Upper lobe of right lung (tissue), 1 donor: ENCODE measurements at places on chromosomes 1 and 21. TPM values are rescaled to one million over a fixed set of nuclear protein-coding genes. Genes with fewer than 3 reads are reported as not detected.

The KRTAP13-2 gene
- not detected for total RNA-seq

- DNase-seq = no peak
These were observed 42.5 kb upstream of the STUM start for GRCh38 chr1:226506021-226506420.

The SFN gene
- total RNA-seq = 83.8 TPM

GRCh38 chr1:214280386-214281020, 456 bp upstream of the SMYD2 start:
- DNase-seq = peak; percentile 70

GRCh38 chr1:223556414-223557129, 108.9 kb downstream of the CAPN8 start:
- peak; percentile 81 for DNase-seq

The TOMM40L gene
- 11.6 TPM for total RNA-seq

DNA sequence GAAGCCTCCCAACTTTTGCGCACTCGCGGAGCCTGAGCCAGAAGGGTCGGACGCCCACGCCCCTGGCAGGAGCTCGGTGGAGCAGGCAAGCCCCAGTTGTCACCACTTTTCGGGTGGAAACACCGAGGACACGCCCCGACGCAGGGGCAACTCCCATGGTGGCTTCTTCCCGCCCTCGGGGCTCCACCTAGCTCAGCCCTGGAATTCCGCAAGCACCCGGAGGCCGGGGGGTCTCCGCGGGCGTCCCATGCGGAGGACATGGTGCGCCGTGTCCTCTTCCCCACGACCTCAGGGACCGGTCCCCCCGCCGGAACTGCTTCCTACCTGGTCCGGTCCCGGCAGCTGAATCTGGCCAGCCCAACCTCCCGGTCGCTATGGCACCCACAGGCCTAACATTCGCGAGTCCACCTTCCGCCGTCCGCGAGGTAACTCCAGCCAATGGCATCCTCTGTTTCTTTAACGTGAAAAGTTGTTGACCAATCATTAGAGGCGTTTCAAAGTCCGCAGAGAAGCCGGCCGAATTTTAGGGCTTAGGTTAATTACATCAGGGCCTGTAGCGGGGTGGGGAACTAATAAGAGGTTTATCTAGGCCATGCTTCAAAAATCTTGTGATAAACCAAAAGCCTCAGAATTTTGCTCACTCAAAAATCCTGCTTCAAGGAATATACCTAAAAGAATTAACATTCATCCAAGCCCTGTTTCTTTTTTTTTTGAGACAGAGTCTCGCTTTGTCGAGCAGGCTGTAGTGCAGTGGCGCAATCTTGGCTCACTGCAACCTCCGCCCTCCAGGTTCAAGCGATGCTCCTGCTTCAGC, at the start of gene STPG1:
Gene STPG1, minus strand, starts transcription at position 433 of the 814 bp plus-strand sequence. CDS start 12,394 bp downstream, outside the sequence.
- peak; percentile 93 for DNase-seq

The SMCP gene
- total RNA-seq = not detected

DNA sequence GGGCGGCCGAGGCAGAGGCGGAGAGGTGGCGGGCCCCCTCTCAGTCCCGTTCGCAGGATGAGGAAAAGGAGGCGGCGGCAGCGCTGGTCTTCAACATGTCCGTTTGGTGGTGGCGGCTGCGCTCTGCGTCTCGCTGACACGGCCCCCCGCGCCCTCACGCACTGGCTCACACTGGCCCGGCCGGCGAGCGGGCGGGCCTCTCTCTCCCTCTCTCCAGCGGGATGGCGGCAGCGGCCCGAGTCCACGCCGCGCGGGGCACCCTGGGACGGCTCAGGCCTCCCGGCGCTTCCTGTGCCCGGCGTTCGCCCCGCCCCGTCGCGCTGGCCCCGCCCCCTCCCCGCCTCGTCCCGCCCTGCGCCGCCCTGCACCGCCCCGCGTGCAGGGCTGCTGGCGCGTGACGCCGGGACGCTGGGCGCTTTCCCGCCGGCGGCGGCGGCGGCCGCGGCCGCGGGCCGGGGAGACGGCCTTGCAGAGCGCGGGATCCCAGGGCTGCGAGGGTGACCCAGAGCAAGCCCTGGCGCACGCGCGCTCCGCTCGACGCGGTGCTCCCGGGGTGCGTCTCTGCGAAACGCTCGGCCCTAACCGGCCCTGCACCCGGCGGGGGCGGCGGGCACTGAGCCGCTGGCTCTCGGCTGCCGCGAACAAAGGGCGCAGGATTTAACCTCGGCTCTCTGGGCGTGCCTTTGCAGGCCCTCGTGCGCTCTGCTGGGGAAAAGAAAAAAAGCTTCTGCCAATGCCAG, at the start of gene SCAF4:
Gene SCAF4, minus strand, starts transcription at position 262 of the 740 bp plus-strand sequence. CDS start 426 bp downstream, outside the sequence.
- peak; percentile 96 for DNase-seq

The PLEKHA6 gene
- 7.1 TPM for total RNA-seq

DNA sequence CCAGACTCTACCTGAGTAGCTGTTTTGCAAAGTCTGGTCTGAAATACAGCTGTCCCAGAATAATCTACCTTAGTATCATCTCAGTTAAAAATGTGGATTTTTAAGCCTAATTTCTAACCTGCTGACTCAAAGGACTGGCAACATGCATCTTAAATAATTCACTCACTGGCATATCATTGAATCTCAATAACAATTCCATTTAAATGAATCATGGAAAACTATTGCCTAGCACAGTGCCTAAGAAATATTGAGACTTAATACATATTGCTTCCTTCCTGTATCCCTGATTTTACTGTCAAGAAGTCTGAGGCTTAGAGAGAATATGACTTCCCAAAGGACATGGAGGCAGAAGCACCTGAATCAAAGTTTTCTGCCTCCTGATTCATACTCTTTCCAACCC, 3.1 kb downstream of the CCDC190 start:
- DNase-seq = no peak

DNA sequence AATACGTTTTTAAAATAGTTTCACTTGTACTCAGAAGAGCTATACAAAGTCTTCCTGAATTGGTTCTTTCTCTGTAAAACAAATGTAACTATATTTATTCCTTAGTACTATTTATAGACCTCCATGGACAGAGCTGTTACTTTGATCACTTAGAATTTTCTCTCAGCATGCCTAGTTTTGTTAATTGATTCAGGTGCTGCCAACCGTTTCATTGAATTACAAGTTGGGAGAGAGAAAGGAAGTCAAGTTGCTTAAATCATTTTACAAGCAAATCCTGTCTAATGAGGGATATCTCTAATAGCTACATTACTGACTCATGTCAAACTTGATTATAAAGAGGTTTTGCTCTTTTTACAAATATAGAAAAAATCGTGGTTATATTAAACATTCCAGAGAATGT, 241.0 kb downstream of the FMN2 start:
- DNase-seq = no peak

DNA sequence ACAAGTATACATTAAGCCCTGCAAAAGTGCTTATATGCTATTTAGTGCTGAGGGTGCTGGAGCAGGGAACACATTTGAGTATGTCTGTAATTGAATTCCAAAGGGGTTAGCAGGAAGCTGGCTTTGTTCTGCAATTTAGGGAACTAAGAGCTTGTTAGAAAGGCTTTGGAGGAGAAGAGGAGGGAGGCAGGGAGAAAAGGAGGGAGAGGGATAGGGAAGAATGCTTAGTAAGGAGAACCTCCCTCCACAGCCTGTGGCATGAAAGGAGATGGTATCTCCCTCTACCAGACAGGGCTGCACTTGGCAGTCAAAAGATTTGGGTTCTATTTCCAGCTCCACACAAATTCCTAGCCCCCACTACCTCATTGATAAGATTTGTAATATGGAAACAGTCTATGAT, 217.8 kb downstream of the DAB1 start:
- DNase-seq = no peak

The PSRC1 gene
- total RNA-seq = 2.9 TPM

DNA sequence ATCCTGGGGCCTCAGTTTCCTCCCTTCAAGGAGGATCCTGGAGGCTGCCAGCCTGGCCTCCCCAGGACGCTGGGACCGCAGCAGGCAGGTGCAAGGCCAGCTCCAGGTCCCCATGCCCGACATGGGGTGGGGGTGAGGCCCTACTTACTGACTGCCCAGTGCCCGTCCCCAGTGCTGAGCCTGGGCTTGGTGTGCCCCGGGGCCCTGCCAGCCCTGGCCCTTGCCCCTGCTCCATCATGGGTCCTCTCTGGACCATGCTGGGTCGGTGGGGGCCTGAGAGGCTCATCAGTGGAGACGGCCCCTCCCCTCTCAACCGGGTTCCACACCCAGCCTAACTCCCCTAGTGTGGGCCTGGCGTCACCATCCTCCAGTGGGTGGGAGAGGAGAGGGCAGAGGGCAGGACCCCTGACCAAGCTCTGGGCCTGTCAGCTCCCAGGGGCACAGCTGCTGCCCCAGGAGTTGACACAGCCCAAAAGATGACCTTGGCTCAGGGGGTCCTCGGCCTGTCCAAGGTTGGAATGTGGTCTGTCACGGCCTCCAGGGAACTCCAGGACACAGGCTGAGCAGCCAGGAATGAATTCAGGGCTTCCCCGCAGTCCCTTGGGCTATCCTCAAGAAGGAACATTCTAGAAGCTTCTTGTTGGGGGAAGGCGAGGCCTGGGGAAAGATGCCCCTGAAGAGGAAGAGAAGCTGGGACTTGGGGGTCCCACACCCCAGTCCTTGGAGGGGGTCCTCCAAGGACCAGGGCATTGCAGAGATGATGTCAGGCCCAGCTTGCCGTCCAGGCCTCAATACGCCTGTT, 17.6 kb upstream of the ARF1 start:
- peak; percentile 57 for DNase-seq

The MYOC gene
- total RNA-seq = 0.69 TPM

The GBP6 gene
- 0.12 TPM for total RNA-seq

The DNAJC28 gene
- 2.3 TPM for total RNA-seq

The LACTBL1 gene
- total RNA-seq = not detected

DNA sequence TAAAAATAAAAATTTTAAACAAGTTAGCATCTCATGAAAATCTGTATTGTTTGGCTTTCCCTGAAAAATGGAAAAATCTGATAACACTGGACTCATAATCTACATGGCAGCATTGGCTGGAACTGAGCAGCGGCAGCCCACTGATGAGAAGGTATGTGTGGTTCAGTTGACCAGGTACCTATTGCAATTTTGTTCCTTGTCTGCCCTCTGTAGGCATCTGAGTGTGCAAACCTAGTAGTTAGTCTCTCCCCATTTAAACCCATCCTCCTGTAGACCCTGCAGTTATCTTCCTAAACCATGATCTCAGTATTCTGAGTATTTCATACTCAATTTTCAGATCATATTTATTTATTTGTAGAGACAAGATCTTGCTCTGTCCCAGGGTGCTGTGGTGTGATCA, 59.4 kb upstream of the SERBP1 start:
- no peak for DNase-seq

DNA sequence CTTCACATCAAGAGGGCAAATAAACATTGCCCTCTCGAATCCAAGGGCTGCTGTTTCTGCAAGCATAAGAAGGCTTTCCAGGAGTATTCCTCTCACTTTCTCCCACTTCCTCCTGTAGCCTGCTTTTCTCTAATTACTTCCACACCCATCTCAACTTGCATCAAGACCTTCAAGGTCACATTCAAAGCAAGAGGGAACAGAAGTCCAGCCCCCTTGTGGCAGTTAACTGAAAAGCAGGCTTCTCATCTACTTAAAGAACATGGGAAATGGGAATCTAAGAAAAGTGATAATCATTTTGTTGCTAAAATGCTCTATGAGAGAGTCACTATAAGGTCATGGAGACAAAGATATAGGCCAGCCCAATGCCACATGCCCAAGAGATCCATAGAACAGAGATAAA, 874.4 kb downstream of the KCNT2 start:
- DNase-seq = no peak

The S100A16 gene
- 69.6 TPM for total RNA-seq

- no peak for DNase-seq
These were observed 70.4 kb upstream of the SCAF4 start for GRCh38 chr21:31802331-31802730.
